ENCODE measurements at places on chromosomes 12 and 14.

GRCh38 chr12:107642240-107642639 is 43.4 kb upstream of the PWP1 start:
- DNase-seq, result no peak

GRCh38 chr12:128763395-128763794 is 60.4 kb downstream of the SLC15A4 start:
- no peak for DNase-seq

GRCh38 chr14:94868772-94869072 is 98.8 kb upstream of the GSC start:
- no peak for DNase-seq

DNA sequence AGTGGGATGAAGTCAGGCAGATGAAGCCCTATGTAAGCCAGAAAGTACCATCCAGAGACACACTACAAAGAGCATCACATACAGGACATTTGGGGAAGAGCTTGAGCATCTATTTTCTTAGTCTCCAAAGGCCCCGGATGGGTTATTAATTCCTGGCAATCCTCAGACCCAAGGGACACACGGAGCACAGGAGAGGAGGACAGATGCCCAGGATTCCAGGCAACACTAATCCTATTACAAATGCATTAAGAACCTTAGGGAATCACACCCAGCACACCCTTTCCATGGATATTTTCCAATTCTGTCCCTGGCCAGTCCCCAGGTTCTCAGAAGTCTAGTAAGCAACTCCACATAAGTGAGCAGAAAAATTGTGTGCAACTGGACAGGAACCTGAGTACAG is 65.9 kb downstream of the CMKLR1 start:
- no peak for DNase-seq

GRCh38 chr12:118310320-118310719 is 62.4 kb downstream of the TAOK3 start:
- DNase-seq, result no peak

DNA sequence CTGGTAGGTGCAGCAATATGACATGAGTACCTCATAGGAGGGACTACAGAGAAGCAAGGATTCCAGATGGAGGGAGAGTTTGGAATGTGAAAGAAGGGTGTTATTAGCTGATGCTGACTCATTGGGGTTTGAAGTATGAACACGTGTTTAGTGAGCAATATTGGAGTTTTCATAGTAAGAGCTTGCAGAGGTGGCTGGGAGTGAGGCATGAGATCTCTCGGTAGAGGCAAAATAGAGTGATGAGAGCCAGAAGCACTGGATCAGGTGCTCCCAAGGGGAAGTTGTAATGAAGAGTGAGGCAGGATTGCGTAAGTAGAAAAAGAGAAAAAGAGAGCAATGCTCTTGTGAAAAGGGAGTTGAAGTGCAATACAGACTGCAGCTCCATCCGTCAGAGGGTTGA is 42.1 kb downstream of the MGST1 start:
- no peak for DNase-seq

DNA sequence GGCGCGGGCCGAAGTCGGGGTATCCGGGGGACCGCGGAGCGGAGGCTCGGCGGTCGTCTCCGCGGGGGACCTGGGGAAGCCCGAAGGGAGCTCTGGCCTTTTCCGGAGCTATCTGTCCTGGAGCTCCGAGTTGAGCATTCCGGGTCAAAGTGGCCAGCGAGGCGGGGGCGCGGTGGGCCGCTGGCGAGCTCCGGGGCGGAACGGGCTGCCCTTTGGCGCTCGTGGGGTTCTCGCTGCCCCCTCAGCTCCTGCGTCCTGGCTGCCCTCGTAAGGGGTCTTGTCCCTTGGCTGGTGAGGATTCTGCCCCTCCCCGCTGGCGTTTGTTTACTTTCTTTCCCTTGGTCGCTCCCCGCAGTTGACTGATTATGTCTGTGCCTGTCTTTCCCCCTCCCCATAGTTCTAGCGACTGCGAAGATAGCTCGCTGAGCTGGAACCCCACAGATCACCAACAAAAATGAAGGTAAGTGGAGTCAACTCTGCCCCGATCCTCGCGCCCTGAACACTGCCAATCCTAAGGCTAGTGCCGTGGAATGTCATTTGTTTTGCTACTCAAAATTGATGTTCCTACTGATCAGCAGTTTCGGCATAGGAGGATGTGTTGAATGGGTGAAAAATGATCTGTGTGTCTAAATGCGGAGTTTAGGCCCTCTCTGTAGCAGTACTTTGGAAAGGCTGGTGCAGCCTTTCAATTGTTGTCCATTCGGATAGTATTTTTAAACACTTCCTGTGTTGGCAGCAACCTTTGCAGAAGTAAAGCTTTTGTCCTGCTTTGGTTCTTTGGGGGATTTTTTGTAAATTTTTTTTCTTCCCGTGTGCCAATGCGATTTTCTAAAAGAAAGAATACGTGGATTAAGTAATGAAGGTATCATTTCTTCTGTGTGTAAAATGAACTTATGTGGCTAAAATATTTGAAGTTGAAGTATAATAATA is 1.3 kb downstream of the ARID4A start:
- no peak for DNase-seq

DNA sequence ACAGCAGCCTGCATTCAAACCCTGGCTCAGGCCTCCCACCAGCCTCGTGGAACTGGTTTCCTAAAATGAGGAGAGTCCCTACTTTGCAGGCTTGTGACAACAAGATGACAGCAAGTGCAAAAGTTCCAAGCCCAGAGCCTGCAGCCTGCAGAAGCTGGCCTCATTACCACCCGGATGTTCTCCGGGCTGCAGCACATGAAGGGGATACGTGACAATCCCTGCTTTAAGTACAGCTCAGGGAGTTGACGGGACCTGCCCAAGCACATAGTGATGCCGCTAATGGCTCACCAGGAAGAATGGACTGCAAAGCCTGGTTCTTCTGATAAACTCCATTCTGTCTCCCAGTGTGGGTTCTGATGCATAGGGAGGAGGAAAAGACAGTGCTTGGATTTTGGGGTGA is 15.0 kb downstream of the SSH1 start:
- DNase-seq, result no peak

DNA sequence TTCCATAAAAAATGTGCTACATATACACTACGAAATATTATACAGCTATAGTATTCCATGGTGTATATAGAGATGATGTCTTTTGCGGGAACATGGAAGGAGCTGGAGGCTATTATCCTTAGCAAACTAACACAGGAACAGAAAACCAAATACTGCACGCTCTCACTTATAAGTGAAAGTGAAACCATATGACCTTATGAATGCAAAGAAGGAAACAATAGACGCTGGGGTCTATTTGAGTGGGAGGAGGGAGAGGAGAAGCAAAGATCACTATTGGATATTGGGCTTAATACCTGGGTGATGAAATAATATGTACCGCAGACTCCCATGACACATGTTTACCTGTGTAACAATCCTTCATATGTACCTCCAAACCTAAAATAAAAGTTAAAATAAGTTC is 142.8 kb downstream of the LRFN5 start:
- no peak for DNase-seq

DNA sequence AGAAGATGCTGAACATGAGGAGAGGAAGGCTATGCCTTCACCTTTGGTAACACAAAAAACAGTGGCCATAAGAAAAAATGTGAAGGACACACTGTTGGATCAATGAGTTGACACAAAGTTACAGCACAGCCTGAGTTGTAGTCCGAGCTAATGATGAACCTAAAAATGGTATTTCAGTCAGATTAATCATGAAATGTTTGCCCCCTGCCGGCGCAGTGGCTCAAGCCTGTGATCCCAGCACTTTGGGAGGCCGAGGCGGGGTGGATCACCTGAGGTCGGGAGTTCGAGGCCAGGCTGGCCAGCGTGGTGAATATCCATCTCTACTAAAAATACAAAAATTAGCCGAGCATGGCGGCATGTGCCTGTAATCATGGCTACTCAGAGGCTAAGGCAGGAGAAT is 1.3 kb upstream of the CAPRIN2 start:
- DNase-seq, result no peak

- no peak for DNase-seq
These were observed 23.3 kb downstream of the PAPLN start for GRCh38 chr14:73260574-73260973.

DNA sequence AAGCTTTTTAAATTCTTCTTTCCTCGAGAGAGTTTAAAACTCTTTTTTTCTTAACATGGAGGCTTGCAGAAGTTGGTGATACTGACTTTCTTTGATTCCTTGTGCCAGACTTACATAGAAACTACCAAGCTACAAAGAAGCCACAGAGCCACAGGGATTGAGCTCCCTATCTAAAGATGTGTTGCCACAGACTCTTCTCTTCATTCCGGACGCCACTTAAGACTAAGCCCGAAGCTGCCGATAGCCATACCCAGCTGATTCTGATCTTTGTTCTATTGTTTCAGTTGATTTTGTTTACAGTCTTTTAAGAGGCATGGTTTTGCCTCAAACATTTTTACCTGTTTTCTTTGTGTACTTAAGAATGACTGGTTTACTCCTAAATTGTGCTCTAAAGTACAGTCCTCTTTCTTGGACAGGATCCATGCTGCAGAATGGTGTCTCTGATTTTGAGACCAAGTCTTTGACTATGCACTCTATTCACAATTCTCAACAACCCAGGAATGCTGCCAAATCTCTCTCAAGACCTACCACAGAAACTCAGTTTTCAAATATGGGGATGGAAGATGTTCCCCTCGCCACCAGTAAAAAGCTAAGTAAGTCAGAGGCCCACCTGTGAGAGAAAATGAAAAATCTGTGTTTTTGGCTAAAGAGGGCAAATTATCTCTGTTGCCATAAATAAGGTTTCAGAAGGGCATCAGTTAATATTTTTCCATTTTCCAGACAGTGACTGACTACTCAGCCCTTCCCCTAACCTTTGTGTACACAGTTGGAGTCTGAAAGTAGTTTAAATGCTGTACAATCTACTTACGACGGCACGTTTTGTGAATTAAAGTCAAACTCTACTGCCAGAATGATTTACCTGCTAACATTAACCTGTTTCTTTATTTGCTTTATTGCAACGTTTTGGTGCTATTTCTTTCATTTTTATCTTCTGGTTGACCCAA is 42.1 kb upstream of the KCNH3 start:
- DNase-seq, result no peak

GRCh38 chr14:49427117-49427516 is 159.1 kb downstream of the RPS29 start:
- no peak for DNase-seq

- no peak for DNase-seq
These were observed 11.4 kb downstream of the CAND1 start for GRCh38 chr12:67280572-67280971.

GRCh38 chr14:105146181-105146975 is 22.2 kb downstream of the JAG2 start:
- no peak for DNase-seq

DNA sequence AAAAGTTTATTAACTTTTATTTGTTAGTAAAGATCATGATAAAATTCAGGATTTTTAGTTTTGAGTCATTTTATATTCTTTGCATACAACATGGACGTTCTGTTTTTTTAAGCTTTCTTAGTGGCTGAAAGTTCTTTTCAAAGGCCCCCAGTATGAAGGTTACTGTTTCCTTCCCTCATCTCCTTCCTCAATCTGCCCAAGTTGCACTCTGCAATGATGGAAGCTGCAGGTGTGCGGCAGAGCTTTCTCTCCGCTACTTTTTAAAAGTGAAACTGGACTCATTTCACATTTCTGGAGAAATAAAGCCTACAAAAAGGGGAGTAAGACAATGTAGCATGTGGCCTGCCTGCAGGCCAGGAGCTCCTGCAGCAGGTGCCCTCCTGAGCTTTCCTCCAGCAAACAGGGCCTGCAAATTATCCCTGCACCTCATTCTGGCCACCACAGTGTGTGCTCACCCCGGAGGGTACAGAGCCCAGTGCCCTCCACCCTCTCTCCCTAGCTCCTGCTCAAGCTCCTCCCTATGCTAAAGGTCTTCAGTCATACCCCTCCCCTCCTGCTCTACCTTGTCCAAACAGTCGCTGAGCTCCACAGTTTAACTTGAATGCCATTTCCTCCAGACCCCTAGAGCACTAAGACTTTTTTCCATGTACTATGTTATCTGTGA is 78.9 kb downstream of the SETD3 start:
- DNase-seq, result no peak

- DNase-seq, result no peak
These were observed 42.0 kb downstream of the CKB start for GRCh38 chr14:103480595-103480994.

DNA sequence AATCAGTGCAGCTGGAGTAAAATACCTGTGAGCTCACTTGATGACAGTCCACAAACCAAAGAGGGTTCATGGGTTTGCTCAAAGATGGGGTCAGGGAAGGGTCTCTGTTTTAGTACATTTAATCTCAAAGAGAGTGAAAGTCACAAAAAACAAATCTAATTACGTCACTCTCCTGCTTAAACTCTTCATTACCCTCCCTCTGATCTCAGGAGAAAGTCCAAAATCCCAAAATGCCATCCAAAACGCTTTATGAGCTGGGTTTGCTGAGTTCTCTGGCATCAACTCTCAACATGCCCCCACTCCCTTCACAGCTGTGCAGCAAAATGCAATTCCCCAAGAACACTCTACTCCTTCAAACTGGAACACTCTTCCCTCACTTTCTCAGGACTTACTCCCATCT is 40.4 kb upstream of the LGR5 start:
- no peak for DNase-seq

DNA sequence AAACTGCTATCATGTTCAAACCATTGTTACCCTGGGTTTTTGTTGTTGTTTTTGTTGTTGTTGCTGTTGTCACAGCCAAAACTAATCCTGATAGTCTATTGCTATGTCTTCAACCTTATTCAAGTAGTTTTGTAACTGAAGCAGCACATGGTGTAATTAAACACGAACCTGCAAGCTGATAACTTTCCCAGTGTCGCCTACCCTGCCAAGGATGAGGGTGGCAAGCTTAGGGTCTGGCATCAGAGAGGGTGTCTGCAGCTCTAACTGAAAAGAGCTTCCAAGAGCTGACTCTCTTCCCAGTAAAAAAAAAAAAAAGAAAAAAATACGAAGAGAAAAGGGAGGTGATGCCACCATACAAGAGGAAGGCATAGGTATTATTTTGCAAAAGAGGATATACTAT is 86.3 kb upstream of the BCL2L14 start:
- no peak for DNase-seq

DNA sequence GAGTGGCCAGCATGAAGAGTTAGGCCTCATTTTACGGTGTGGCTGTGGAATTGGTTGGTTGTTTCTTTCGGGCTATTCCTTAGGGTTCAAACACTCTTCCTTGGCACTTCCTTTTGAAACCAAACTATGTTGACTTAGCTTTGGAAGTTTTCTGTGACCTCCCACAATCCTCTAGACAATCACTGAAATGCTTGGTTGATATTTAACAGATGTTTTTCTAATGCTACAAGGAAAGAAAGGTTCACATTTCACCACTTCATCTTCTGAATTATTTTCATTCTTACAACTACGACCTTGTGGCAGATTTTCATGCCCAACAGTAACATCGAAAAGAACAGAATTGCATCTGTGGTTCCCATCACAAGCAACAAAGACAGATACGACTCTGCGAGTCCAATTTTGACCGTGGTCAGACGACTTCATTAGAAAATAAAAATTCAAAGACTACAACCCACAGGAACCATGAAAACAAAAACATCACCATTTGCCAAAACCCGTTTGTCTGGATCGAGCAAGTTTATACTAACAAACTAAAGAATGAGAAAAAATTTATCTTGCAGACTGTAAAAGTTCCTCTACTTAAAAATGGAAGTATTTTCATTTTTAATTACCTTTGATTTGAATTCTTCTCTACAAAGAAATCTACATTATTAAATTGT is 16.9 kb downstream of the PRKAB1 start:
- no peak for DNase-seq
